ENCODE measurements at places on chromosomes 2 and 18.

- no peak for DNase-seq
Measured at GRCh38 chr2:94872088-94872618, 923 bp downstream of the TEKT4 start.

DNA sequence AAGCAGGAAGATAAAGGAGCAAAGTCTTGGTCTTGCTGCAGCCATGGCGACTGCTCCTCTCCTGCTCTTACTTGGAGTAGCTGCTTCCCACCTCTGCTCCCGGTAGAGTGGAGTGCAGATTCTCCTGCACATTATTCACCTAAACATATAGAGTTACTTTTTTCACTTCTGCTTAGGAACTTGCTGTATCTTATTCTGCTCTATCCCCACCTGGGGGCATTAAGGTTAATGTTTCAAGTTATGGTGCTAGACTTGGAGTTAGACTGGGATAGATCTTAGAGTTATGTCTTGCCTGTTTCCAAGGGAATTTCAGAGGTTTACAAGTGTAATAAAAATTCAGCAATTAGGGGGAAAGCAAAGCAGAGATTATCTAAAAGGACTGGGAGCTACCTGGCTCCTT, 144.2 kb downstream of the SETBP1 start:
- DNase-seq = no peak

DNA sequence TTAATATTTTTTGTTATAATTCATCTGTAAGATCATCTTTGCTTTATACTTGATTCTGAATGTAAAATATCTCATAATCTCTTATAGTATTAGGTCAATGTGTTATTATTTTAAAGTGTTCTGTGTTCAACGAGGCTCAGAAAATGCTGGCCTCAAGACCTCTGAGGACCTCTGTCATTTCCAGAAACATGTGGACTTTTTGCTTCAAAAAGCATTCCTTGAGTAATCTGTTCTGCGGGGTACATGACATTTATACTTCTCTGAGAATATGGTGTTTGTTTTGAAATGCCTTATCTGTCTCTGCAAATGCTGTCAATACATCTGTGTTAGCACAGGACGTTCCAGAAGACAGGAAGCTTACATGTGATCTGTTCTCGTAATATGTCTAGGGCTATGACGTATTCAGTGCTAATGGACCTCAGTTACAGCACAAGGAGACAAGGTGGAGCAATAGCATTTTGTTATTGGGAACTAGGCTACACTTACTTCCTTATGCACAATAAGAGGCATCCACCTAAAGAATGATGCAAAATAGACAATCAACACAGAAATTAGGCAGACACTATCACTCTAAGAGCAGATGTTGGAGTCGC, 37.6 kb upstream of the IL1RL1 start:
- DNase-seq = no peak

GRCh38 chr2:134178138-134178877, 75.6 kb upstream of the MGAT5 start:
- peak; percentile 16 for DNase-seq

DNA sequence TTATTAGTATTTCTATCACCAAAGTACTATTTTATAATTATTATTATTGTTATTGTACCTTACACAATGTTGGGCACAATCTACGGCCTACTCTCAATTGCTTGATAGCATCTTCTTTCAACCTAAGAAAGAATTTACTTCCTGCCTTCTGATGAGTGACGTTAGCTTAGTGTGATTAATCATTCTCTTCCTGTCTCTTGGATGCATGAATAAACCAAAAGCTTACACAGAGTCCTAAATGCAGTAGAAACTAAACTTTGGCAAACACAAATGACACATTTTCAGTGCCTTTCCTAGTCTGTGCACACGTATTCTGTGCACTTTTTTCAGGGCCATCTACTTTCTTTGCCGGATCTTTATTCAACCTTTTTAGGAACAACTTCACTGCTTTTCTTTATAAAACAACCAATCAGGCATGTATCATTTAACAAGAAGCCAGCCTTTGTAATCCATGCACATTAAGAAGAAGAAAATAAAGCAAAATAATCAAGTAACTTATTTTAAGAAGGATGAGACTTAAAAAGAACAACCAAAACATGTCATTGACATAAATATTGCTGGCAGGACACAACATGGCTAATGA, 19.1 kb downstream of the TRAK2 start:
- peak; percentile 53 for DNase-seq

DNA sequence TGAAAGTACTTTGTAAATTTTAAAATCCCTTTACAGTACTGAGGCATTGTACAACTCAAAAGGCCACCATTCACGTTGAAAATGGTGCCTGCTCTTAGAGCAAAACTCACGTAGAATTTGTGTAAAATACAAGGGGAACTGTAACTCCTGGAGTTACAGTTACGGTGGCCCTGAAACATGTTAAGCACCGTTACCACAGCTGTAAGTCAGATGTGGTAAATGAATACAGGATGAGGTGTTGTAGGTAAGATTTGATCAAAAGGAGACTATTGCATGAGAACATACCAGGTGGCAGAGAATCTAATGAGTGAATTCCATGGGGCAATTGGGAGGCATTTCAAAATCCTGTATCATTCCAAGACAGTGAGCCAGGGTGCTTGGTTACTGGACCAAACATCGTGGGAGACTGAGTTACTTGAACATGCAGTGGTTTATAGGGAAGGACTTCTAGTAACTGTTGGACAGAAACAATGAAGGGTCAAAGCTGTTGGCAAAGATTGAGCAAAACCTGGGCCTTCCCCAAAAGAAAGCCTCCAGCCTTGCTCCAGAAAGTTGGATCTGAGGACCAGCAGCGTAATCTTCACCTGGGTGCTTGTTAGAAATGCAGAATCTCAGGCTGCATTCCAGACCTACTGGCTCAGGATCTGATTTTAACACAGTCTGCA, 535.8 kb upstream of the POU3F3 start:
- DNase-seq = no peak

DNA sequence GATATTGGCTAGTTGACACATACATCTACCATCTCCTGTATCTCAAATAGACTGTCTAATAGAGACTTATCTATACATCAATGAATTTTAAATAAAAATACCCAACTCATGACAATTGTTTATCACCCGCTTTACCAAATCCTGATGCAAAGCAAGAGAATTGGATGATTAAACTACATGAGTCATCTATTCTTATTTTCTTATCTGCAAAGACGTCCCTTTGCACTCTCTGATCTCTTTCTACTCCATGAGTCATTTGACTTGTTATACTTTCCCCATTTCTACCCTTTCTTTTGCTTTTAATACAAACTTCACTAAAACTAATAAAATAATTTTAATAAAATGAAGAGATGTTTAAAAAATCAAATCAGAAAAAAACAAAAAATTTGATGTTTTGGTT, 261.7 kb upstream of the MAP2 start:
- DNase-seq = no peak

GRCh38 chr18:33194793-33195192, 245.7 kb downstream of the CCDC178 start:
- no peak for DNase-seq

- DNase-seq = no peak
Measured at GRCh38 chr2:223000872-223001796, 50.9 kb upstream of the KCNE4 start.

- DNase-seq = no peak
Measured at GRCh38 chr2:152874955-152875354, 156.5 kb downstream of the ARL6IP6 start.

Data from CD4-positive, alpha-beta T cell treated with Interleukin-12 subunit alpha and Interleukin-12 subunit beta, for 1 hour (primary cell).